Type B pancreatic cell (in vitro differentiated cells): ENCODE measurements at places on chromosomes 2 and 18. TPM values are rescaled to one million over a fixed set of nuclear protein-coding genes. Genes with fewer than 3 reads are reported as not detected.

ZNG1B gene
- total RNA-seq, result 32.8 and 41.7 TPM in 2 replicates

PSMA8 gene
- 0.14 TPM in 1 of 2 replicates, not detected in the other for total RNA-seq

RAB6D gene
- total RNA-seq, result 0.56 and 0.64 TPM in 2 replicates

DSG2 gene
- total RNA-seq, result 117 and 272 TPM in 2 replicates

IL36G gene
- total RNA-seq, result not detected in 2 replicates

OR6B2 gene
- not detected in 2 replicates for total RNA-seq

- DNase-seq, result no peak
Measured at GRCh38 chr2:217386041-217386440, 526.2 kb upstream of the TNP1 start.

DNA sequence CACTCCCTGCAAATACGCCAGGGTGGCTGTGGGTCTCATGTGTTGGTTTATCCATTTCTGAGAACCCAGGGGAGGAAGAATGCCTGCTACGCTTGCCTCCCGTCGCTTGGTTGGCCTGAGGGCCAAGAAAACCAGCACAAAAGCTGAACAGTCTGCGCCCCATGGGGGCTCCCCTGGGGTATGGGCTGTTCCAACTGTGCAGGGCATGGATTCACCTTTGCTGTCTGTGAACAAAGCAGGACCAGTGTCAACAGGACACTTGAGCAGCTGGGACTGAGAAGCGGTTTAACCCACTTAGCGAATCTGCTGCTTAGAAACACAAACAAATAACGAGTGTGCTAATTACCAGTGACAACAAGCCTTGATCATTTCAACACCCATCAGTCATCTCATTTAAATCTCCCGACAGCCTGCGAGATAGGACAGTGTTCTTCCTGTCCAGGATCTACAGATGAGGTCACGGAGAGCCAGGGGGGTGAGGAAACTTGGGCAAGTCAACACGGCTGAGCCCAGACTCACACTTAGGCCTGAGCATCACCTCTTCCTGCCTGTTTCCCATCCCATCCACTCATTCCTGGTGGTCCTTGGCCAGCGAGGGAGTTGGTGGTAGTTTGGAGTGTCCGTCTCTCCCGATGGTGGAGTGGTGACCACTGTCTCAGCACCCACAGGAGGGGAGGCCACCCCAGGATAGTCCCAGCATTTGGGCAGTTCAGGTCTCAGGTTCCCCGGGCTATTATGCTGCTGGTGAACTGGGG, 111.6 kb upstream of the HAAO start:
- no peak for DNase-seq

- no peak for DNase-seq
Measured at GRCh38 chr2:69192176-69192945, 179.4 kb downstream of the ANTXR1 start.

DNA sequence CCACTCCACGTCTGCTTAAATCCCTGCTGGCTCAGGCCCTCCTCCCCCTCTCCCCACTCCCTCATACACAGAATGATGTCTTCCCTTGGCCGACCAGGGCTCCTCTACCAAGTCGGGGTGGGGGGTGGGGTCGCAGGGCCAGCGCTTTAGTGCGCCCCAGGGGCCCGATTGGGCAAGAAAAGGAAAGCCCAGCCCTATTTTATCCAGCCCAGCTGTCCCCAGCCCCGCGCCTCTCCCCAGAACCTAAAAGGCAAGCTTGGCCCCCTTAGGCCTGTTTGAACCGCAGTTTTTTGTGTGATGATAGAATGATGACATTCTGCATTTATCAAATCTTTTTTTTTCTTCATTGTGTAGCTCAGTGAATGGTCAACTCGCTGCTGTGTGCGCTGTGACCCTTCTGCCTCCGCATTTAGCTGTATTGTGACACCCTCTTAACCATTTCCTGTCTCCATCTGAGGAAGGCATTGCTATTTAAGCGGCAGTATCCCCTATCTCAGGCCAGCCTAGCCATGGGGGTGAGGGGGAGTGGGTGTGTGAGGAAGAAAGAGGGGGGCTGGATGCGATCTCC, 231.4 kb downstream of the HAUS1 start:
- DNase-seq, result no peak

DNA sequence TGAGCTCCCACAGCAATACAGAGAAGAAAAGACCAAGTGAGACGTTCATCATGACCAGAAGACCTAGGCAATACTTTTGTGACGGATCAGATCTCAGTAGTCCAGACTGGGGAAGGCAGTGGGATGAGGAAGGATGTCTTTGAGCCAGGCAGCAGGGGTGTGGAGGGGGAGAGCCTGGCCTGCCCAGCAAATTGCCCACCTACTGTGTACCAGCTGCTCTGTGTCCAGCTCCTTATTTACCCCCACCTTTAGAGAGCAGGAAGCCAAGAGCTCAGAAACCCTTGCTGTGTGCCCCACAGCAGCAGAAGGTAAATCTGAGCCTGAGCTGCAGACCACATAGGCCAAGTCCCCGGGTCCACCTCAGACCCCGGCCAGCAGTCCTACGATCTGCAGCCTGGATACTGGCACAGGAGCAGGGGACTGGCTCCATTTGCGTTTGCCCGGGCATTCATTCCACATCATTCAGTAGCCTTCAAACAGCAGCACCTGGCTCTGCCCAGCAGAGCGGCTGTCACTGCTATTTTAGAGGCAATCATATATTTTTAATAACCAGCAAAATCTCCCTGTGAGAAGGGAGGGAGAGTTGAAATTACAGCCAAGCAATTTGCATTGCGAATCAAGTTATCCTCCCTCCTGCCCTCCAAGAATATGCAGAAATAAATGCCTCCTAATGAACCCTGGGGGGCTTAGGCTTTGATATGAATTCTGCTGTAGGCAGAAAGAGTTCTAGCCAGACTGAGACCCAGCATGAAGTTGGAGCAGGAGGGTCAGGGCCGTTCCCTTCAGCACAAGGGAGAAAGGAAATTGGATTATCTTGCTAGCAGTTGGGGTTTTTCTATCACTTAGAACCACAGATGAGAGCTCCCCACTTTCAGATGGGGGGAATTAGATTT, 110.0 kb upstream of the FZD7 start:
- DNase-seq, result no peak

DNA sequence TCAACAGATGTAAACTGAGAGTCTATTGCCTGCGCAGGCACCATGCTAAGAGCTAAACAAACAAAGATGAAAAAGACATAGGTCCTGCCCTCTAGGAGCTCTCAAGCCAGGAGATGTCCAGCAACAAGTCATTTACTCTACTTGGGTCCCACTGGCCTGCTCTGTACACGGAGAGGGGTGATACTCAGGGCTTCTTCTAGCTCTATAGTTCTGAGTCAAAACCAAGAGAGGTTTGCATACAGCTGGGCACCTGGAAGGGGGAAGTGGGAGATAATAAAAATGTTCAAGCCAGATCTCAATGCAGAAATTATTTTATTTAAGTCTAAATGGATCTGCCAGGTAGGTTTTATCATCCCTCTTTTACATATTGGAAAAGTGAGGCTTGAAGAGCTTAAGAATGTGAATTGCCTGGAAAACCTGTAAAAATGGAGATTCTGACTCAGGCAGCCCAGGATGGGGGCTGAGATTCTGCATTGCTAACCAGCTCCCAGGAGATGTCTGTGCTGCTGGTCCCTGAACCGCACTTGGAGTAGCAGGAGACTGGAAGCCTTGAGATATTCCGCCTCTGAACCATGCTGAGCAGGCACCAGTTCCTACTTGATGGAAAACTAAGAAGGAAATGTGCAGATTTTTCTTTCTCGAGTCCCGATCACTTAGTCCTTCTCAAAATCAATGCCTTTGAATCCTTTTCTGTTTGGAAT, 201.1 kb downstream of the PRKCE start:
- DNase-seq, result no peak

DNA sequence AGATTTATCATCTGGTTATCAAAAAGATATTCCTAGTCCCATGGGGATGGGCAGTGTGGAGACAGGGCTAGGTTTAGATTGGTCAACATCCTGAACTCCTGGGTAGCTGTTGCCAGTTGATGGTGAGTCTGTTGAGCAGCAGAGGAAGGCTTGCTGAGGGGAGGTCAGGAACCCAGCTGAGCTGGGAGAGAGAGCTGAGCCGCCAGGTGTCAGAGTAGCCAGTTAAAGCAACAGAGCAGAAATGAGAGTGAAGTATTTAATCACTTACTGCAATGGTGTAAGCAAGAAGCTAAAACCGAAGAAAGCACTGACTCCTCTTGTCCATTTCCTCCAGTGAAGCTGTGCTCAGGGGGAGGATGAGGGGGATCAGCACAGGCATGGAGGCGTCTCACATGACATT, 29.6 kb downstream of the SMYD1 start:
- DNase-seq, result no peak

DNA sequence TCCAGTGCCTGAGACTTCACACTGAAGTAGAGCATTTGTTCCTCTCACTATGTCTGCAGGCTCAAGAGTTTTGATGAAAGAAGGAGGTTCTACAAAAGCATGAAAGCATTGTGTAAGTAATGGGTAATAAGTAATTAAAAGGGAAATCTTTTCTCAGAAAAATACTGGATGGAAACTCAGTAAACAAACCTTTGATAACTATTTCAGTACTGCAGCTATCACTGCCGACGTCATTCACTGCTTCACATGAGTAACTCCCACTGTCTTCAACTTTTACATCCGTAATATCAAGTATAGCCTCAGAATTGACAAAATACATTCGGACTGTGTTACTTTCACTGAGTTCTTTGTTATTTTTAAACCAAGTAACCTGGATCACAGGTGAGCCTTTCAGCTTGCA, 72.7 kb downstream of the TTN start:
- DNase-seq, result no peak

- no peak for DNase-seq
Measured at GRCh38 chr18:46169464-46169941, 65.3 kb downstream of the HAUS1 start.

- DNase-seq, result no peak
Measured at GRCh38 chr2:27855476-27855875, 34.7 kb downstream of the RBKS start.

DNA sequence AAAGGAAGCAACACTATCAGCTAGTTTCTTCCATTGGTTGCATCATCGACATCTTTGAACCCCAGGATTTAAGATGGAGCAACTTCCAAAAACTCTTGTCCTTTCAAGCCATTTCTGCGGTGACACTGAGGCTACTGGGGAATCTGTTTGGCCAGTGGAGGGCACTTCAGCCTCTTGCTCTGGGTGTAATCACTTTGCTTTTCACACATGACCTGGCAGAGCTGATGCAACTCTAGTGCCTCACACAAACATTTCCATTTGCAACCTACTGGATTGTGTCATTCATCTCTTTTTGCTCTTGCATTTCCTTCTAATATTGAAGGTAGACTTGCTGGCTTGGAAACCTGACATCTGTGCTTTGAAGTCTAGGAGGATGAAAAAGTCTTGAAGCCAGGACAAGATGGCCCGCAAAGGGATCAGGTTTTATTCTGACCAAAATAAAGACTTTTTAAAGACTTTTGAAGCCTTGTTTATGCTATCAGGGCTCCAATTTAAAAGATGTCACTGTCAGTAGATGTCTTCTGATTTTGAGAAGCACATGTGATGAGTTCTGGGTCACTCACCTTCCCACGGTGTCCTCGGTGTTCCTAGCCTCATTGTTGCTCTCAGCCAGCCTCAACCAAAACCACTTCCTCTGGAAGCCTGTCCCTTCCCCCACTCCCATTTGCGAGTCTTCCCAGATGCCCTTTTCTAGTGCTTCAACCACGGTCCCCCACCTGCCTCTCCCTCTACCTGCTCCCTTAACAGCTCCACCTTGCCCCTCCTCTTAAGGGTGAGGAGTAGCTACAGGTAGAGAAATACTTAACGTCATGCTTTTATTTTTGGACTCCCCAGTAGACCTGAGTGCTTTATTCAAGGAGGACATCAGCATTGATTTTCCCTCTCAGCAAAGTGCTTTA, 69.7 kb upstream of the KCNE4 start:
- DNase-seq, result no peak

DNA sequence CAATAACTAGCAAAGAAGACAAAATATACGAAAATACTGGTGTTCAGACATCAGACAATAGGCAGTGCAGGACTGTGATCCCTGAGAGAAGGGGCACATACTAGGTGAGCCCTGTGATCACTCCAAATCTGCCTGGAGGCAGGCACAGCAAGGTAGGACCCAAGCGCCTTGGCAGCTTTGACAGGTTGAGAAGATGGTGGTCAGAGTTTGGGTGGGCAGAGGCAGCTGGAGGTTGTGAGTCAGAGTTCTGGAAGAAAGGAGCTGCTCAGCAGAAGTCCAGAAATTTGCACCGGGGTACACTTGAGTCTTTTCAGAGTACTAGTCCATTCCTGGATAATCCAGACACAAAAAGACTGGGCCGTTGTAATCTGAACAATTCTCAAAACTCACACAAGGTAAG, 14.0 kb downstream of the KIF1A start:
- no peak for DNase-seq

GRCh38 chr2:120682654-120683053, 53.0 kb upstream of the GLI2 start:
- DNase-seq, result no peak

DNA sequence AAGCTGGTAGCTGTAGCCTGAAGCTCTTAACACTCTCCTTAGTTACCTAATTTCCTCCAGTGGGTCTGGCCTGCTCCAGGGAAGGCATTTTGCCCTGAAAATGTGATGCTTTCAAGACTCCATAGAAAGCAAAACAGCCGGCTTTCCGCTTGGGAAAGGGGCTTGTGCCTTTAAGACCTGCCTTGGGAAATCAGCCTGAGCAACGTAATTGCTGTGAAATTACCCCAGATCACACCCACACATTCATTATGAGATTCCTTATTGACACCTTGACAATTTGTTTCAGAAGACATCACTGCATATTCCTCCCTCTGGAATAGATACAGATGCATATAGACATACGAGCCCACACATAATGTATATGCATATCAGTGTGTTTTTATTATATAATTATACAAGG, 190.5 kb upstream of the SKOR2 start:
- no peak for DNase-seq

DNA sequence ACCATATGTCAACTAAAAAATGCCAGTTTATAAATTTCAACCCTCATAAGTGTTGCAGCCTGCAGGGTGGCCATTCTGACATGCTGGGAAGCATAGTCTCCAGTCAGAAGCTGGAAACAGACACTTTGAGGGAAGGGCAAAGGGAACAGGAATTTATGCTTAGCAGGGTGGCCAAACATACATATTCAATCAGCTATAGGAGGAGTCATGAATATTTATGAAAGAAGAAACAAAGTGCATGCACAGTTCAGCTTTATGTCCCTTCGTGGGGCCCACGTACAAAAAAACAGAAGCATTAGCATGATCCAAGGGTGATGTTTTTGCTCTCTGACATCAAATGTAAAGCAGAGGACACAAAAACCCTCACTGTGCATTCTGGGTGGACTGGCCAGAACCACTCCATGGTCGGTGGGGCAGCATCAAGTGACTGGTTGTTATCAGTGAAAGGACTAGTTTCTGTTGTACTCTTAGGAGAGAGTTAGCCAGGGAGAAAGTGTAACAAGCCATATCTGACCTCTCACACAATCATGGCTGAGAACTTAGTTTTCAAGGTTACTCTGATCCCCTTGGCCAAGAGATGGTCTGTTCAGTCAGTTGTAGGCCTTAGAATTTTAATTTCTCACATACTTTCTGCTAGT, 9.9 kb upstream of the PDE11A start:
- DNase-seq, result no peak
